ENCODE measurements at places on chromosomes 7 and 10. TPM values are rescaled to one million over a fixed set of nuclear protein-coding genes. Genes with fewer than 3 reads are reported as not detected.

The DNAJC1 gene
- 12.9 TPM for total RNA-seq

The KLF14 gene
- total RNA-seq: 0.39 TPM

The CRYGN gene
- total RNA-seq: 0.74 TPM

The INA gene
- 0.08 TPM for total RNA-seq

The SPAM1 gene
- total RNA-seq: not detected

The PTF1A gene
- not detected for total RNA-seq

The GJC3 gene
- total RNA-seq: not detected

The MMP21 gene
- total RNA-seq: not detected

The C7orf57 gene
- 3.2 TPM for total RNA-seq

The VSIR gene
- total RNA-seq: 34.9 TPM

The ZNF117 gene
- 8.0 TPM for total RNA-seq

The STARD3NL gene
- total RNA-seq: 75.7 TPM

The TNS3 gene
- 533 TPM for total RNA-seq

The CPA2 gene
- 0.87 TPM for total RNA-seq

The HECTD2 gene
- total RNA-seq: 11.5 TPM

The SDK1 gene
- 47.4 TPM for total RNA-seq

The GPNMB gene
- total RNA-seq: 2.1 TPM

The NUTM2E gene
- 0.08 TPM for total RNA-seq

The CAV1 gene
- total RNA-seq: 496 TPM

The TIAL1 gene
- total RNA-seq: 236 TPM

The ST8SIA6 gene
- total RNA-seq: 0.82 TPM

The CHAT gene
- total RNA-seq: not detected

The PPP1R17 gene
- total RNA-seq: not detected

The IMMP2L gene
- 8.8 TPM for total RNA-seq

The GUSB gene
- total RNA-seq: 47.4 TPM

The YAE1 gene
- total RNA-seq: 20.1 TPM

The CREB5 gene
- total RNA-seq: 3.1 TPM

The ADAM22 gene
- 4.2 TPM for total RNA-seq

The AGBL3 gene
- 2.5 TPM for total RNA-seq

The EN2 gene
- 1.5 TPM for total RNA-seq

The GIMAP1 gene
- total RNA-seq: 0.05 TPM

The SPACDR gene
- 1.5 TPM for total RNA-seq

The AKR1B15 gene
- total RNA-seq: not detected

The RNLS gene
- total RNA-seq: 11.4 TPM

The SH2D4B gene
- total RNA-seq: 0.10 TPM

The SPDYE2B gene
- total RNA-seq: not detected

The PRKG1 gene
- total RNA-seq: 0.92 TPM

The HOXA10 gene
- 0.41 TPM for total RNA-seq

The BTBD16 gene
- total RNA-seq: 0.82 TPM

The CDHR3 gene
- total RNA-seq: 6.5 TPM

The AMPH gene
- total RNA-seq: not detected

The PDIA4 gene
- total RNA-seq: 281 TPM

The ABCB1 gene
- 0.67 TPM for total RNA-seq

The UNCX gene
- not detected for total RNA-seq

The FOXI2 gene
- not detected for total RNA-seq

The VAX1 gene
- total RNA-seq: 4.6 TPM

The PCLO gene
- total RNA-seq: 1.1 TPM

The OR2A42 gene
- total RNA-seq: not detected

The RARRES2 gene
- total RNA-seq: 1.1 TPM

The SEMA3A gene
- 43.3 TPM for total RNA-seq

The CLRN3 gene
- not detected for total RNA-seq

The HOXA4 gene
- 0.39 TPM for total RNA-seq

The PDE6C gene
- total RNA-seq: not detected

The KIAA1217 gene
- 11.6 TPM for total RNA-seq

The NPFFR1 gene
- total RNA-seq: 0.05 TPM

Measured in Panc1 (cell line).